ENCODE measurements at places on chromosomes 7 and 10. TPM values are rescaled to one million over a fixed set of nuclear protein-coding genes. Genes with fewer than 3 reads are reported as not detected.

DNA sequence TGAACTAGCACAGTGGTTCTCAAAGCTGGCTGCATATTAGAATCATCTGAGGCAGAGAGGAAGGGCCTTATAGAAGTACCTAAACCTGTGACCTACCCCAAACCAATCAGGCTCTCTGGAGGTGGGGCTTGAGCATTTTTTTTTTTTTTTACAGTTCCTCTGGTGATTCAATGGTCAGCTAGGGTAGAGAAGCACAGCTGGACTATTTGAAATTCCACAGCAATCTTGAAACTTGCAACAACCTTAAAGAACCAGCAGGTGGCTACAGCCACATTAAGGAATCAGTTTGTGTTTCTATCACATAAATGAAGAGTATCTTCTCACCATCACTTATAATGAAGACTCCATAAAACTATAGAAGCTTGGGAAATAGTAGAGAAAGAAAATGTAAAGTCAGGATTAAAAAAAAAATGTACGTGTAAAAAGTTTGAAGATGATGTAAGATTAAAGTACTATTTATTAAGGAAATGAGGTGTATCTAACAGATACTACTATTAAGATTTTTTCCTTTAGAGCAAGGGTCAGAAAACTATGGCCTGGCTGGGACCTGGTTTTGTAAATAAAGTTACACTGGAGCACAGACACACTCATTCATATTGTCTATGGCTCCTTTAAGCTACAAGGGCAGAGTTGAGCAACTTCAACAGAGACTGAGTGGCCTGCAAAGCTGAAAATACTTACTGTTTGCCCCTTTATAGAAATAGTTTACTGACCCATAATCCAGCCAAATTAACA, 3.8 kb downstream of the RTKN2 start:
- H3K27ac ChIP-seq = peak overlapping the region; percentile 58
- DNase-seq = peak; percentile 65
- no peak overlapping the region for H3K4me3 ChIP-seq
- H3K4me1 ChIP-seq = peaks cover 16% of the 10 kb centered on the region
- H3K27me3 ChIP-seq = no peaks in the 10 kb centered on the region

DNA sequence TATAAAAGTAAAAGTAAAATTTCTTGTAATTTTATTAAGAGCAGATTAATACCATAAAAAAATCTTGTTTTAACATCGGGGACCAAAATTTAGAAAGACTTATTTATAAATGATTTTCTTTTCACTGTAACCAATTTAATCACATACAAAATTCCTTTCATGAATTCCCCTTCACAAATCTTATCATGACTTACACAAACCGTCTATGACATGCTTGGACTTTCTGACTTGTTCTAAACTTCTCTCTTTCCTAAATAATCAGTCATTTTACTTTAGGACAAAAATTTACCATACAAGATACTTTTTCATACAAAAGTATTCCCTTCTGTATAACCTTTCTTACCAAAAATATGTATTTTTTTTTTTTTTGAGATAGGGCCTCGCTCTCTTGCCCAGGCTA, 9.3 kb downstream of the CROT start:
- no peaks in the 10 kb centered on the region for H3K27me3 ChIP-seq
- no peak overlapping the region for H3K27ac ChIP-seq
- H3K36me3 ChIP-seq = peaks cover 30% of the 10 kb centered on the region
- no peak for DNase-seq
- H3K4me3 ChIP-seq = no peak overlapping the region

- DNase-seq = no peak
- no peaks in the 10 kb centered on the region for H3K27me3 ChIP-seq
- no peaks in the 10 kb centered on the region for H3K36me3 ChIP-seq
- no peak overlapping the region for H3K4me3 ChIP-seq
- H3K27ac ChIP-seq = no peak overlapping the region
Observed at GRCh38 chr10:121188005-121188404, 336.8 kb downstream of the WDR11 start.

DNA sequence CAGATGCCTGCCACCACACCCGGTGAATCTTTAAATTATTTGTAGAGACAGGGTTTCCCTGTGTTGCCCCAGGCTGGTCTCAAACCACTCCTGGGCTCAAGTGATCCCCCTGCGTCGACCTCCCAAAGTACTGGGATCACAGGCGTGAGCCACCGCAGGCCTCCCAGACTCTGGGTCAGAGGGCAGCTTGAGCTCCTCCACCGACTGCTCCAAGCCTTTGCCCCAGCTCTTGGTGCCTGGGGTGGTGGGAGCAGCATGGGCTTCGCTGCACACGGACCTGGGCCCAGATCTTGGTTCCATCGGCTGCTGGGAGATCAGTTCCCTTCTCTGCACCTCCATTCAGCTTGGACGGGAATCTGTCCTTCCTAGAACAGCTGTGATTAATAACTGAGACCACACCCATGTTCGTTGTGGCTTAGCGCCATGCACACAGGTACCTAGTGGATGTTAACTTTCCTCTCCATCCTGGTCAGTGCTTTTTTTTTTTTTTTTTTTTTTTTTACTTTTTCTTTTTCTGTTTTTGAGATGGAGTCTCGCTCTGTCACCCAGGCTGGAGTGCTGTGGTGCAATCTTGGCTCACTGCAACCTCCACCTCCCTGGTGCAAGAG, 125.3 kb downstream of the CUX1 start:
- no peak for DNase-seq
- no peaks in the 10 kb centered on the region for H3K27me3 ChIP-seq
- H3K4me3 ChIP-seq = no peak overlapping the region
- H3K36me3 ChIP-seq = no peaks in the 10 kb centered on the region

The RP9 gene
- polyA plus RNA-seq = 32.0 TPM

The SYT15B gene
- polyA plus RNA-seq = not detected

The KAZALD1 gene
- polyA plus RNA-seq = 1.9 TPM

The GPR141 gene
- not detected for polyA plus RNA-seq

The TDRD1 gene
- polyA plus RNA-seq = not detected
